ENCODE measurements at places on chromosomes 1 and 21. TPM values are rescaled to one million over a fixed set of nuclear protein-coding genes. Genes with fewer than 3 reads are reported as not detected.

GRCh38 chr1:202968895-202969295 lies 1.8 kb upstream of the CYB5R1 start:
- no peaks in the 10 kb centered on the region for H3K27me3 ChIP-seq
- DNase-seq = peak; percentile 25

The KRTAP21-2 gene
- not detected for total RNA-seq

DNA sequence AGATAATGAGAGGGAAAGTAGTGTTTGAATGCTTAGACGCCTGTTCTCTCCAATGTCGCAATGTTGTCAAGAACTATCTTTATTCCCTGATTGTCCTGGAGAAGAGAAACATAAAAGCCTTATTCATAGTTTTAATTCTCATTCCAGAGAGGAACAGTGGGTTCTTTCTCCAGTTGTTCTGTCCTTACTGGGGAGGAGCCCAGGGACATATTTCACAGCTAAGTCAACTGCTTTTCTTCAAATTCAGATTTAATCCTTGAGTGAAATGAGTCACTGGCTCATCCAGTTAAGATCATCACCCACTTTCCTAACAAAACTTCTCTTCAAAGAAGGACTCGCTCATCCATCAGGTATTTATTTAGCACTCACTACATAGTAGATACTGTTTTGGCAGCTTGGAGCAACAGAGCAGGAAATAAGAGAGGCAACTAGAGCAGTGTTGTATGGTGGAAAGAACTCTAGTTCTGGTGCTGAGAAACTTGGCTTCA lies 365.7 kb upstream of the USP24 start:
- H3K27me3 ChIP-seq = no peaks in the 10 kb centered on the region
- DNase-seq = no peak
- no peaks in the 10 kb centered on the region for H3K36me3 ChIP-seq
- peak overlapping the region; percentile 79 for H3K27ac ChIP-seq

- DNase-seq = no peak
- no peaks in the 10 kb centered on the region for H3K27me3 ChIP-seq
- H3K4me3 ChIP-seq = no peak overlapping the region
- peaks cover 42% of the 10 kb centered on the region for H3K36me3 ChIP-seq
- H3K27ac ChIP-seq = no peak overlapping the region
Observed at GRCh38 chr1:235783148-235783776, 83.4 kb downstream of the LYST start.

DNA sequence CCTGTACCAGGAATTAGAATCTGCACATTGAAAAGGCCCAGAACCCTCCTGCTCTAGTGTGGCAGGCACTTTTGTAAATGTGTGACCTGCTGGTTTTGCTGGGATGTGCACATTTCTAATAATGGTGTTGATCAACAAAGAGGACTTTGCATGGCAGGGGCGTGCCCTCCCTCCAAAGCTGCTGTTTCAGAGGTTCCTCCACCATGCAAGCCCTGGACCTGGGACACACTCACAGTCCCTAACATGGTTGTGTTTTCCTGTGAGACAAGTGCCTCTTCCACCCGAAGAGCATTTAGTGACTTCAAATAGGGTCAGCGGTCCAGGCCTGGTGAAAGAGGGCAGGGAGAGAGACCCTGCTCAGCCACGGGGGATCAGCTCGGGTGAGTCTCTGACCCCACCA lies 28.1 kb downstream of the TENT5C start:
- DNase-seq = no peak
- no peaks in the 10 kb centered on the region for H3K27me3 ChIP-seq
- H3K27ac ChIP-seq = no peak overlapping the region
- no peaks in the 10 kb centered on the region for H3K36me3 ChIP-seq

DNA sequence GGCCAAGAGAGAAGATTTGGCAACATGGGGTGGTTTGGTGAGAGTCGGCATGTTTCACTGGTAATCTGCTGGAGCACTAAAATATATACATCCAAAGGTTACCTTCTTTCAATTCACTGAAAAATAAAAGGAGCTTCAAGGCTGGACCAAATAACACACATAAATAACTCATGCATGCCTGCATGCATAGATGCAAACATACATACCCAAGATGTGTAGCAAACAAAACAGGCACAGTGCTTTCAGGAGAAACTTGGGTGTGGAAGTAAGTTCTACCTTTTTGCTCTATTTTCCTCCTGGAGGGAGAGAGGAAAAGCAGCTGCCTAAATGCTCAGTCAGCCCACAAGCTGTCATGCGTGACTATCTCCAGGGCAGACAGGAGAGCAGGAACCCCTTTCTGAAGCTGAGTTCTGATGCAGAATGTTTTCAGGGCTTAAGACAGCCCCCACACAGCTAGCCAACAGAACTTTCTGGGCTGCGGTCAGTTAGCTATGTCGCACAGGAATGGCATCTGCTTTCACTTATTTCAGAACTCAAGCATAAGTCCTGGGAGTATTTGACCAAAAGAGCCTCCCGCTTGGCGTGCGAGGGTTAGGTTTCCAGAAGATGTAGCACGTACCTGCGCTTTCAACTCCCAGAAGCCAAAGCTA lies 166.2 kb downstream of the TOMM20 start:
- no peaks in the 10 kb centered on the region for H3K27me3 ChIP-seq
- DNase-seq = no peak
- peak overlapping the region; percentile 87 for H3K27ac ChIP-seq
- H3K4me1 ChIP-seq = peaks cover 63% of the 10 kb centered on the region
- H3K4me3 ChIP-seq = peak overlapping the region; percentile 18
- H3K36me3 ChIP-seq = no peaks in the 10 kb centered on the region

DNA sequence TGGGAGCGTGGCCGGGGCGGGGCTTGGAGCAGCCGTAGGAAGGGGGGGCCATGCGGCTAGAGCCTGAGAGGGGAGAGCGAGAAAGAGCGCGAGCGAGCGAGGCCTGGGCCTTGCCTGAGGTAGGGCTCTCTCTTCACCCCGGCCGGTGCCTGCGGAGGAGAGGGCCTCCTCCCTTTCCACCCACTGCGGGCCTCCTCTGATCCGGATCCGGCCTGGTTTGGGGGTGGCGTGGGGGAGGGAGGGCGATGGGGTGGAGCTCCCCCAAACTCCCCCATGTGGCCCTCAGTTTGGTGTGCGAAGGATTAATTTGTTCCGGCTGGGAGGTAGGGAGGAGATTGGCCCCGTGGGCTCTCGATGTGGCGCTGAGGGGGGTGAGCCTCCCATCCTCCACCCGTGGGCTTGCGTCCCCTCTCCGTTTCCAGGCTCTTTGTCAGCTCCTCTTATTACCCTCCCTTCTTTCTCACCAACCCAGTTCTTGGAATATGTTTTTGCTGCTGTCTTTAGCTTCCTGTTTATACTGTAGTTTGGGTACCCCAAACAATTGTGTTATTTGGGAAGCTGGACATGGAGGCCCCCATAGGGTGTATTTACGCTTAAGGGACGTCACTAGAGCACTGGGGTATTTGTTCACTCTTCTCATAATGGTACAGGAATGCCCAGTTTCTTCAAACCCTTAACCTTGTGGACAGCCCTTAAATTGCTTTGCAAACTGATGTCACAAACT lies 685 bp downstream of the UBAP2L start:
- H3K27me3 ChIP-seq = no peaks in the 10 kb centered on the region
- H3K27ac ChIP-seq = peak overlapping the region; percentile 98
- peaks cover 88% of the 10 kb centered on the region for H3K4me1 ChIP-seq
- peaks cover 40% of the 10 kb centered on the region for H3K36me3 ChIP-seq
- H3K4me3 ChIP-seq = peak overlapping the region; percentile 87

GRCh38 chr1:27656157-27656893 lies 15.7 kb downstream of the IFI6 start:
- H3K27ac ChIP-seq = peak overlapping the region; percentile 84
- no peaks in the 10 kb centered on the region for H3K27me3 ChIP-seq
- H3K36me3 ChIP-seq = no peaks in the 10 kb centered on the region
- peaks cover 66% of the 10 kb centered on the region for H3K4me1 ChIP-seq
- no peak overlapping the region for H3K4me3 ChIP-seq
- DNase-seq = peak; percentile 69

GRCh38 chr1:206540044-206540780 lies 32.9 kb downstream of the RASSF5 start:
- no peak overlapping the region for H3K4me3 ChIP-seq
- peaks cover 13% of the 10 kb centered on the region for H3K4me1 ChIP-seq
- no peak for DNase-seq
- no peaks in the 10 kb centered on the region for H3K27me3 ChIP-seq
- H3K36me3 ChIP-seq = no peaks in the 10 kb centered on the region

DNA sequence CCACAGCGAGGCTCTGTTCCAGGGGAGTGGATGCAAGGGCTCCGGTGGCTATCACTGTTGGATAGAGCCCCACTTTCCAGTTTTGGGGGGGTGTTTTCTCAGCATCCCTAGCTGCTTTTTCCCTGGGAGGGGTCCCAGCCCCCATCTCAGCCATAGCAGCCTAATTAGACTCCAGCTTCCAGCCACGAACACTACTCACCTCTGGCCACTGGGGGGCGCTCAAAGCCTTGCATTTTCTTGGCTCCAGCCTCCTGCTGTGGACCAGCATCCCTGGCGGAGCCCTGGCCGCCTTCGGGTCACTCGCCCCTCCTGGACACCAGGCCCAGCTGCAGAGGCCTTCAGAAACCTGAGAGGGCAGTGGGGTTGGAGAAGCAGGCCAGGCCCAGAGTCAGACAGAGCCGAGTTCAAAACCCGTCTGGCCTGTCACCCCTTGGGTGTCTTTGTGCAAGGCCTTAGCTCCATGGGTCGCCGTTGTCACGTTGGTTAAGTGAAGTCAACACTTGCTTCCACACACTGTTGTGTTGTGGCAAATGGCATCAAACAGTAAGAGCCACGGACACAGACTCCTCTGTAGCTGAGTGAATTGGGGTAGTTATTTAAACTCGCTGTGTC lies 93.5 kb upstream of the ACTL8 start:
- H3K27me3 ChIP-seq = no peaks in the 10 kb centered on the region
- peaks cover 4% of the 10 kb centered on the region for H3K4me1 ChIP-seq
- no peak overlapping the region for H3K4me3 ChIP-seq
- no peak overlapping the region for H3K27ac ChIP-seq
- peaks cover 72% of the 10 kb centered on the region for H3K36me3 ChIP-seq
- DNase-seq = peak; percentile 52

The LCE3D gene
- not detected for total RNA-seq
